ENCODE measurements at places on chromosomes 2 and 18.

DNA sequence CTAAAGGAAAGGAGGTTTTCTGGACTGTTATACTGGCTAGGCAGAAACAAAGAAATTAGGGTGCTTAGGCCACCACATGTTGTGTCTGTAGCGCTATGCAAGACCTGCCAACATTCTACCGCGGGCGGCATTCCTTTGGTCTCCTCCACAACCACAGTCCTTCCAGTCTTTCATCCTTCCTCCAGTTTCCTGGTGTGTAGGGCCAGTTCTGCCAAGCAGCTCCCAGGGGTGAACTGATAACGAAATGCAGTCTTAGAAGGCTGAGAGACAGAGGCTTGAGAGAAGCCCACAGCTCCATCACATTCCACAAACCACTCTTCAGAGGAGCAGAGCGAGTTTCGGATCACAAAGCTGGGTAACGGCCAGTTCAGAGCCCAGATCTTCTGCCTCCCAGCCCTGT lies 19.5 kb upstream of the CXXC1 start:
- DNase-seq = no peak

DNA sequence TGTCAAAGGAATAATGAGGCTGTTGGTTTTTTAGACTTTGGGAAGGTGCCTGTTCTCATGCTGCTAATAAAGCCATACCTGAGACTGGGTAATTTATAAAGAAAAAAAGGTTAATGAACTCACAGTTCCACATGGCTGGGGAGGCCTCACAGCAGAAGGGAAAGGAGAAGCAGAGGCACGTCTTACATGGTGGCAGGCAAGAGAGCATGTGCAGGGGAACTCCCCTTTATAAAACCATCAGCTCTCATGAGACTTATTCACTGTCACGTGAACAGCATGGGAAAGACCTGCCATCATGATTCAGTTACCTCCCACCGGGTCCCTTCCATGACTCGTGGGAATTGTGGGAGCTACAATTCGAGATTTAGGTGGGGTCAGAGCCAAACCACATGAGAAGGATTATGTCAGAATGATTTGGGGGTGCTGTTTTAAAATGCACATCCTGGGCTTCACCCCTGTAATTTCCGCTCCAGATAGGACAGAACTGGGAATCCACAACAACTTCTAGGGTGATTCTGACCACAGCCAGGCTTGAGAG lies 37.8 kb downstream of the TCF7L1 start:
- no peak for DNase-seq

GRCh38 chr2:115303-115702 lies 69.0 kb upstream of the FAM110C start:
- no peak for DNase-seq

GRCh38 chr2:29723255-29724001 lies 198.0 kb downstream of the ALK start:
- no peak for DNase-seq

DNA sequence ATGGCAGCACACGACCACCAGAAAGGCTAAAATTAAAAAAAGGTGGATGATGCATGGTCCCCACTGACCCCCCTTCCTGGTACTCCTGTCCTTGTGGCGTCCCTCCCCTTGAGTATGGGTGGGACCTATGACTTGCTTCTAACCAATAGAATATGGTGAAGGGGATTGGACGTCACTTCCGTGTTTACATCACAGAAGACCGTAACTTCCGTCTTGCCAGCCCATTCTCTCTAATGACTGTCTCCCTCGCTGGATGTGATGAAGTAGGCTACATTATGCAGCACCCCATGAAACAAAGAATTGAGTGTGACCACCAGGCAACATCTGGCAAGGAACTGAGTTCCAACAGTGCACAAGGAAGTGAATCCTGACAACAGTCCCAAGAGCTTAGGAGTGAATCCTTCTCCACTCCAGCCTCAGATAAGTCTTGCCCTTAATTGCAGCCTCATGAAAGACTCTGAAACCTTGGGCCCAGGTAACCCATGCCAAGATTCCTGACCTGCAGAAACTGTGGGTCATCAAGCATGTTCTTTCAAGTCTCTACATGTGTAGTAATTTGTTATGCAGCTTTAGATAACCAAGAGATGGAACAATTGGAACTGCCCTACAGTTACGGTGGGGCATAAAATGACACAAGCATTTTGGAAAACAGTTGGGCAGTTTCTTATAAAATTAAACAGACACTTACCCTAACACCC lies 80.1 kb upstream of the NPAS2 start:
- no peak for DNase-seq

DNA sequence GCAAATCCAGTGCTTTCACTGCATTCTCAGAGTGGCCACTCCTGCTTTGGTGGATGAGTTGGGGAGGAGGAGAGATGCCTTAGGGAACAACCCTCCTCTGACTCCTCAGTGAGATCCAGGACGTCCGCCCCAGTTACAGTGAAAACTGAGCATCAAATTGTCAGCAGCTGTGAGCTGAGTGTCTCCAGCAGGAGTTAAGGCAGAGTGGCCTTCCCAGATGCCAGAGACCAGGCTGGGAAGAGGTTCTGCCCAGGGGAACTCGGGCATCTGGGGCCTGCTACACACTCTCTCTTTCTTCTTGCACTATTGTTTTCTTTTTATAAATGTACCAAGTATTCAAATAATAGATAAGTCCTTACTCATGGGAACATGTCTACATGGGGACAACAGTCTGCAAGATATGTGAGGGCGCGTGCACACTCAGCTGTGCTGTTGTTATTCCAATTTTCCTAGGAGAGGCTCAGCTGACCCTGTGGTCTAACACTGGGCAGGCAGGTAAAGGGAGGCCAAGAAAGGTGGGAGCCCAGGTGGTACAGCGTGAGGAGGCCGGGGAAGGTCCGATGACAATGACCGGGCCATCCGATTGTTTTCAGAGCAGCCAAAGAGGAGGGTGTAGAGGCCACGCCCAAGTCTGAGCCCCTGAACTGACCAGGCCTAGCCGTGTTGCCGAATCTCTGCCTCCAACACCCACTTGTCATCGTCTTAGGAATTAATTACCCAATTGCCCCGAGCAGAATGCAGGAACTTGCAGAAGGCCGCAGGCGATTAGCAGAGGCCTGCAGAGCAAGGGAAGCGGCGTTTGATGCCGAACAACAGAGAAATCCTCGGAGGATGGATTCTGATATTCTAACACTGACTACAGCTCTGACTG lies 166.9 kb downstream of the ANAPC1 start:
- no peak for DNase-seq
